ENCODE measurements at places on chromosomes 6 and 20.
A peak's percentile ranks its signal among the peaks of the same experiment; 100 is the strongest.

GRCh38 chr6:104325341-104326172, 534.2 kb downstream of the HACE1 start:
- peak; percentile 46 for DNase-seq

DNA sequence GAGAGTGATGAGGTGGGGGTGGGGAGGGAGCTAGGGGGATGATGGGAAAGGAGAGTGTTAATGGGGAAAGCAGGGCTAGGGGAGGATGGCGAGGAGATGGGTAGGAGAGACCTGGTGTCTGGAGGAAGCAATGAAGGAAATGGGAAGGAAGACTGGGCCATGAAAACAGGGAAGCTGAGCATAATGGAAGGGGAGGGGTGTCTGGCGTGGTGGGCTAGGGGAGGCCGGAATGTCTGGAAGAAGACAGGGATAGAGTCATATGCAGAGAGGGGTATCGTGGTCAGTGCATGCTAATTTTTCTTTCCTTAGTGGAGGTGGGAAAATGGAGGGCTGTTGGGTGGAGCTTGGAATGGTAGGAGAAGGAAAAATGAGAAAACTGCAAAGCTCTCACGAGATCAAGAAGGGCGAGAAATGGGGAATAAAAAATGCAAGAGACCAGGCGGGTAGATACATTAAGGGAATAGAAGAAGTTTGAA, 423 bp downstream of the KLHDC3 start:
- DNase-seq = peak; percentile 62

GRCh38 chr6:40336940-40337760, 250.0 kb downstream of the LRFN2 start:
- DNase-seq = no peak

GRCh38 chr20:4260102-4260501, 244.7 kb upstream of the RNF24 start:
- no peak for DNase-seq

DNA sequence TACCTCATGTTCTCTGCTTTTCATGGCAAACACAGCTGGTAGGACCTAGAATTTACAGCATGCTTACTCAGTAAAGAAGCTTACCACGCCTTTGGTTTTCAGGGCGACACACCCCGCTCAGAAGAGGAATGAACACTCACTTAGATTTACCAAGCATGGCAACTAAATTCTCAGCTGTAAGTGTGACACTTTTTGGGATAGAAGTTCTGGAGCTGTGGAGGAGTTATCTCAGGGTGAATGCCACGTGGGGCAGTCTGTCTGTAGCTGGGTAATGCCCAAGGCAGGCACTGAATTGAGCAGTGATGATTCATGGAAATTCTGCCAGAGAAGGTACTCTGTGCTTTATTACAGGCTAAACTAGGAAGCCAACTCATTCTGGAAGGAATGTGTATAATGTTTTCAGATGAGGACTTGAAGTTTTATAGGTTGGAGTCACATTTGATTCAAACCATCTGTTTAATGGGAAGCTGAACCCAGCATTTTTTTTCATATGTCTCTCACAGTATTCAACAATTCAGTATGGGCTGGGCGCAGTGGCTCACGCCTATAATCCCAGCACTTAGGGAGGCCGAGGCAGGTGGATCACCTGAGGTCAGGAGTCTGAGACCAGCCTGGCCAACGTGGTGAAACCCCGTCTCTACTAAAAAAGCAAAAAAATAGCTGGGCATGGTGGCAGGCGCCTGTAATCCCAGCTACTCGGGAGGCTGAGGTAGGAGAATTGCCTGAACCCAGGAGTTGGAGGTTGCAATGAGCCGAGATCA, 3.5 kb upstream of the PRIM2 start:
- peak; percentile 84 for DNase-seq

GRCh38 chr6:90295854-90296340, 746 bp downstream of the BACH2 start:
- peak; percentile 61 for DNase-seq
